ENCODE measurements at places on chromosomes 12 and 14.

GRCh38 chr12:107584563-107584962 is 101.0 kb upstream of the PWP1 start:
- DNase-seq = no peak

GRCh38 chr14:56782711-56783110 is 27.6 kb downstream of the OTX2 start:
- no peak for DNase-seq

GRCh38 chr12:57372233-57372632 is 58.6 kb downstream of the R3HDM2 start:
- DNase-seq = no peak

DNA sequence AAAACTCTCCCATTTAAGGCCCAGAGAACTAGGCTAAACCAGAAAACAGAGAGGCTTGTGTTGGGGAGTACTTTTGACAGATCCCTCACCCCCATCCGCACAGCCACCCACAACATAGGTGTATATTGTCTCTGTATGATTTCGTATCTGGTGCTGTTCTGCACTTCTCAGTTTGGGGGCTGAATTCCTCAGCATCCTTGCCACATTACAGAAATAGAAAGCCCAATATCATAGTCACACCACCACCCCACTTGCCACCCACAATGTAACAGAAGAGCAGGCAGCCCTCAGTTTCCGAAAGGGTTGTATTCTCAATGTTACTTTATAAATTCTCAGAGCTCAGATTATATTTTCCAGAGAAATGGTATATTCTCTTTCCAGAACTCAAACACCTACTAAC is 950.9 kb downstream of the DIO2 start:
- DNase-seq = no peak

DNA sequence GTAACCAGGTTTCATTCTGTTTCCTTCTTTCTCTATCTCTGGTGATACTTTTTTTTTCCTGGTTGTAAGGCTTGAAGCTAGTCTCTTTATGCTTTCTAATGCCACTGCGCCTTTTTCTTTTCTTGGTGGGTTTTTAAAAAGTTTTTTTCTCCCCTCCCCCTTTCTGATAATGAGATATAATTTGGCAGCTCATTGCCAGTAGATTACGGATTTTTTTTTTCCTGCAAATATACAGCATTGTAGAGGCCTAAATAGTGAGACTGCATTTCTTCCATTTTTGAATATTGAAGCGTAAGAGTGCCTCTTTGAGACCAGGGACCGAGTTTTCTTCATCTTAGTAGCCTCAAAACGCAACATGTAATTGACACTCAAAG is 1.1 kb downstream of the PAPOLA start:
- DNase-seq = no peak

- DNase-seq = no peak
Measured at GRCh38 chr12:26196421-26196716, 996 bp downstream of the SSPN start.

GRCh38 chr12:32462908-32463307 is 63.5 kb downstream of the FGD4 start:
- DNase-seq = no peak

DNA sequence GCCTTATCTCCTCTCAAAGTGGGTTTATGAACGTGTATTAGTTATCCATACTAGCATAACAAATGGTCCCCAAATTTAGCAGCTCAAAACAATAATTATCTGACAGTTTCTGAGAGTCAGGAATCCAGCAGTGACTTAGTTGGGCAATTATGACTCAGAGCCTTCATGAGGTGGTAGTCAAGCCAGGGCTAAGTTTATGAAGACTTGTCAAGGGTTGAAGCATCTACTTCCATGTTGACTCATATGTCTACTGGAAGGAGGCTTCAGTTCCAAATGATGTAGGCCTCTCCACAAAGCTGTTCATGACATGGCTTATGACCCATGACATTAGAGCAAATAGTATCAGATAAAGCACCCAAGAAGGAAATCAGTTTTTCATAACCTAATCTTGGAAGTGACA is 73.2 kb downstream of the IPO8 start:
- DNase-seq = no peak

- DNase-seq = no peak
Measured at GRCh38 chr14:47722929-47723693, 47.7 kb upstream of the MDGA2 start.

DNA sequence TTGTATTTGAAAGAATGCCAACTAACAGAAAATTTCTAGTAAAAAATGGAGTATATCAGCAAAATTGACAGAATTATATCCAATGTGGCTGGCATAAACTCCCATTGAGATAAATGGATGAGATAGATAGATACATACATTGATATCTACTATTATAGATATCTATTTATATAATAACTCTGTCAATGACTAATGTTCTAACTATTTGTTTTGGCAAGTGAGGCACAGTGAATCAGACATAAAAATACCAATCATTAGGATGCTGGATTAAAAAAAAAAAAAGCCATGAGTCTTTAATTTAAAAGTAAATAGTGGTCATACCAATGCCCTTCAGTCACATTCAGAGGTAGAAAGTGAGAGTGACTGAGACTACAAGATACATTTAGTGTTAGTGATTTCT is 33.7 kb upstream of the GLIPR1 start:
- no peak for DNase-seq

GRCh38 chr12:95277139-95277538 is 59.5 kb downstream of the VEZT start:
- no peak for DNase-seq

GRCh38 chr14:102898776-102899515 is 23.5 kb upstream of the AMN start:
- no peak for DNase-seq

DNA sequence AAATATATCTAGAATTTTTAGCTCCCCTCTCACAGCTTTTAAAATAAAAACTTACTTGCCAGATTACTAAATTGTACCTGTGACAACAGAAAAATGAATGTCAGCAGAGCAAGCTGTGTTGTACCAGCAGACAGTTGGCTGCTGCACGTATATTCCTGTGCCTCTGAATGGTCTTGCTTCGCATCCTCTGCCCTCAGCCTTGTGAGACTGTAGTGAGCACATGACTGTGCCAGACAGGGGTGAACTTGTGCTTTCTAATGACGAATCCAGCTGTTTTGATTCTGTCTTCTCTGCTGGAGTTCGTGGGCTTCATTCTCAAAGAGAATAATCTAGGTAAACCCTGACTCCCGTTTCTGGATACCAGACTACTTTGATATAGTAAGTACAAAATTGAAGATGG is 58.3 kb upstream of the FRMD6 start:
- DNase-seq = no peak

- DNase-seq = no peak
Measured at GRCh38 chr12:57498132-57498502, 10.2 kb downstream of the MARS1 start.

GRCh38 chr14:42513837-42514236 is 907.2 kb downstream of the LRFN5 start:
- DNase-seq = no peak

GRCh38 chr12:108768591-108769500 is 37.5 kb upstream of the CORO1C start:
- no peak for DNase-seq
